ENCODE measurements at places on chromosomes 5 and 9.

GRCh38 chr9:6584881-6585597, 60.5 kb downstream of the GLDC start:
- DNase-seq, result no peak

- no peak for DNase-seq
These were observed 6.2 kb upstream of the PDLIM4 start for GRCh38 chr5:132251220-132251725.

- no peak for DNase-seq
These were observed 562.3 kb downstream of the KIF4B start for GRCh38 chr5:155575861-155576260.

DNA sequence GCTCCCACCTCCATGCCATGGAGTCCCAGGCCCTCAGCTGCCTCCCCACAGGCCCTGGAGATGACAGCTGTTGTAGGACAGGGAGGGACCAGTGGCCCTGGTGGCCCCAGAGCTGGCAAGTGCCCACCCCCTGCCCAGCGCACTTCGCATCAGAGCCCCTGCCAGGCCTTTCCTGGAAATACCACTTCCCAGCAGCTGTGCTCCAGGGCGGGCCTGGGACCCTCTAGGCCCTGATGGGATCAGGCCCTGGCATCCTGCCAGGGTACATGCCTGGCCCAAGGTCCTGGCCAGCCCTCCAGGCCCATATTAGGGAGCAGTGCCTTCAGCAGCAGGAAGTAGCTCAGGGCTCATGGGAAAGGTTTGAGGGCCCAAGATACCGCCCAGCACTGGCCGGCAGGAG, 2.5 kb downstream of the KCNT1 start:
- DNase-seq, result no peak

DNA sequence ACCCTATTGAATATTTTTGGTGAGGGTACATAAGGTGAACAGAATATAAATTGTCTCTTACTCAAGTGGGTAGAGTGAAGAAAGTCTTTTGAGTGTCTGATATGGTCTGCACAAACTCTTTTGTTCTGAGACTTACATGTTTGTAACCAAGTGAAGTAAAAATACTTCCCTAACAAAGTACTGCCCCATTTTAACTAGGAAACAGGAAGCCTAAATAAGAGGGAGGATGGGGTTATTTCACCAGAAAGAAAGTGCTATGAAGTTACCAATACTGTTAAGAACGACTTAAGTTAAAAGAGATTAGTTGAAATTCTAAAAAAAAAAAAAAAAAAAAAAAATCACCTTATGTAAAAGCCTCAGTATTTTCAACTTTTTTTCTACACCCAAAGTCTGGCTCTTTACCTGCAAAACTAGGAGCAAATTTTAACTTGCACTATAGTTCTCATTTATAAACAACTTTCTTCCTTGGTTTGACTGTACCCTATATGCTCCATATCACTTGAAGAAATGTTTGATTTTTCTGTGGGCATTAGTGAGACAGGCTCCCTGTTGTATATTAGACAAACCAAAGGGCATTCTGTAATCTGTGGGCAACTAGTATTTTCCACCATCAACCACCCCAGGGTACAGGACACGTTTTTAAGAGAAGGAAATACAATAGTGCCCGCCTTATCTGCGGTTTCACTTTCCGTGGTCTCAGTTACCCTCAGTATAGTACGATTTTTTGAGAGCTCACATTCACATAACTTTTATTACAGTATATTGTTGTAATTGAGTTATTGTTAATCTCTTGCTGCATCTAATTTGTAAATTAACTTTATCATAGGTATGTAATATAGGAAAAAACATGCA, 127.7 kb downstream of the NR3C1 start:
- DNase-seq, result no peak

DNA sequence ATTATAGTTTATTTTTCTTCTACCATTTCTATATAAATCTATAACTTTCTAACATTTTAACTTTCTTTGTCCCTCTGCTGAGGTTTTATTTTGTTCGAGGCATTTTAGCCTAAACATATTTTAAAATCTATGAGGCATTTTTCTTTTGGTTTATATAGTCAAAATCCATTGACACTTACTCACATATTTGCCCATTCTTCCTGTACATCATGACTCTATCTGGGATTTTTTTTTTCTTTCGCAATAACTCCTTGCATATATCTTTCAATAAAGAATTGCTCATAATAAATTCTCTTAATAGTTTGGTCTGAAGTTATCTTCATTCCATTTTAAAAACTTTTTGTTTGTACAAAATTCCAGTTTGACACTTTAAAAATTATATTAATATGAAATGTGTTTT, 632.3 kb downstream of the TLE4 start:
- no peak for DNase-seq

GRCh38 chr5:172415362-172416275, 38.7 kb downstream of the SH3PXD2B start:
- no peak for DNase-seq

DNA sequence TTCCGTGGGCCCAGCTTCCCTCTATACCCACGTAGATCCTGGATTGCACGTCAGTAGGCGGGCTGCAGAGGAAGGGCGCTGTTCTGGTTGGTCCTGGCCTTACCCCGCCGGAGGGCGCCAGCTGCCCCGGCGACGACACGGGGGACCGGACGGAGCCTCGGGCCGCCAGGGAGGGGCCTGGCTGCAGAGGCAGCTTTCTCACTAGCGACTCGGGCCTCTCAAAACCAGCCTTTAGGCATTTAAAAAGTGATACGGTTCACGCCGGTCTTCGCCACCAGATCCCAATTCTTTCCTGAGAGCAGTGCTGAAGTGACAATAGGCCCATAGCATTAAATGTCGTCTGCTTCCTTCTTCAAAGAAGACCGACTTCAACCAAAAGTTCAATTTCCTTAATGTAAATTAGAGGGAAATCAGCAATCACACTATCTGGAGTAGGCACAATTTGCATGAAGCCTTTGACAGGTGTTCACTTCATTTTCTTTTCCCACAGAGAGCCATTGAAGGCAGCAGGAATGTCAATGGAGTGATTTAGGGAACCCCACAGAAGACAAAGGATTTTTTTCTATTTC, 17.6 kb upstream of the UBE2D2 start:
- no peak for DNase-seq

DNA sequence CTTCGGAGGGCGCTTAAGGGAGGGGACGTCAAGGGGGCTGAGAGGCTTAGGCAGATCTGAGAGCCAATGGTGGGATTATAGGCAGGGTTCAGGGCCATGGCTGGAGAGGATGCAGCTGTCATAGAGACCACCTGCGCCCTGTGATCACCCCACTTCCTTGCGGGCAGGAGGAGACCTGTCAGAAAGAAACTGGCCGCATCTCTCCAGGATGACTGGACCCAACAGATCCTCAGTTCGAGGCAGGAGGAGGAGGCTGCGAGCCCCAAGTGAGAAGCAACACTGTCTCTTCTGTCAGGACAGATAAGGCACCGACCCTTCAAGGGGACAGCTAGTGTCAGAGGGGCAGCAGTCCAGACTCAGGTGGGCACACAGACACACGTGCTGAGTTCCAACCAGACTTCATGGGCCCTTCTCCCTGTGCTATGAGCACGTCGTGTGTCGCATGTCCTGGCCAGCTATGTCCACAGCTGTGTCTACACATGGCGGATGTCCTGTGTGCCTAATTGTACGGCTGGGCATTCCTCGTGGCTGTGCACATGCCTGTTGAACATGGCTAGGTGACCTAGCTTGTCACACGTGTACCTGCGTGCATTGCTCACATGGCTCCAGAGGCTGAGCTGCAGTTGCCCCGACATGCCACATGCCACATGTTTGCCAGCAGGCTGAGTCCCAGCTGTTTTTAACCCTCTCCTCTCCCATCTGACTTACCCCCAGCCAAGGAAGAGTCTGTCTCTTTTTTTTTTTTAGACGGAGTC, 583 bp upstream of the AQP3 start:
- no peak for DNase-seq

Data from DND-41 (cell line).